EH (cell line): ENCODE measurements at places on chromosomes 4 and X.

DNA sequence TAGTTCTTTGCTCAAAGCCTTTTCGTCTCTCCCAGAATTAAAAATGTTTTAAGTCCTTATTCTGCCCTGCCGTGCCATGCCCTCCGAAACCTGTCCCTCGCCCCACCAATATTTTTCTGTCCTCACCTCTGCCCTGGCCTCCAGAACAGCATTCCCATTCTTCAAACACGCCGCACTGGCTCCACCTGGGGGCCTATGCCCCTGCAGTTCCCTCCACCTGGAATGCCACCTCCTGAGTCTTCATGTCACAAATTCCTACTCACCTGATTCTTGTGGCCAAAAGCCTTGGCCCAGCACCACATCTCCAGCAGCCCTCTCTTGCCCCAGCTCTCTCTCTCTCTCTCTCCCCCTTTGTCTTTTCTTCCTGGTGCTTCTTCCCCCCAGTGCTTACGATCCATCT is 91.6 kb downstream of the APBB2 start:
- no peak for DNase-seq

GRCh38 chr4:110208419-110208818 is 10.0 kb upstream of the ELOVL6 start:
- DNase-seq, result no peak

GRCh38 chr4:51895158-51895557 is 52.2 kb downstream of the DCUN1D4 start:
- peak; percentile 15 for DNase-seq

DNA sequence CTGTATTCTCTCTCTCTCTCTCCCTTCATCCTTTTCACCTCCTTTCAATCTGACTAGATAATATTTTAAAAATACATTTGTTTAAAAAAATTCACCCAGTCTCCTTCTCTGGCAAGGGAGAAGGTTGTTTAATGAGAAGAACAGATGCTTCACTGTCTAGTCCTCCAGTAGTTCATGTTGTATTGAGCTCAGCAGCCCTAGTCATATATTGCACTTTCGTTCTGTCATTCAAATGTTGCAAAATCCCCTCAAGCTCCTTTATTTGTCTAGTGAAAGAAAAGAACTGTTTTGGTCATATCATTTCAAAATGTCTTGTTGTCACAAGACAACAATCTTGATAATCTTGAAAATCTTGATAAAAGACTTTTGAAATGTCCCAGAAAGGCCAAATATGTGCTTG is 248.0 kb downstream of the GALNTL6 start:
- DNase-seq, result no peak

GRCh38 chrX:115324194-115324593 is 34.7 kb downstream of the LUZP4 start:
- DNase-seq, result peak; percentile 37

GRCh38 chr4:39521253-39521919 is 5.9 kb downstream of the UGDH start:
- DNase-seq, result peak; percentile 77

DNA sequence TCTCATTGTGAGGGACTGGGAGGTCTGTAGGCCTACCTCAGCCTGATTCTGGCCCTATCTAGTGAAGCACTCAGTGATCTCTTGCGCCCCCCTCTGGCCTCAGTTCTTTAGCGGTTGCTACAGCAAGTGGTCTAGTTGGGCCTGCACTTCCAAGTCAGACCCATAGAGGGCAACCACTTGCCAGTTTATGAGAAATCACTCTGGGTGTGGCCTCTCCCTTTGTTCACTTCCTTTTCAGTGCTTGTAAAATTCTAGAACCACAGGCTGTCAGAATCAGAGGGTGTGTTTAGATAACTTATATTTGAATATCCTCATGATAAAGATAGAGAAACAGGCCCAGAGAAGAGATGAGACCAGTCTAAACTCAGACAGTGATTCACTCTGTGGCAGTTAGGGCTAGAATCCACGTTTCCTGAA is 60.9 kb upstream of the LAS1L start:
- DNase-seq, result peak; percentile 94

DNA sequence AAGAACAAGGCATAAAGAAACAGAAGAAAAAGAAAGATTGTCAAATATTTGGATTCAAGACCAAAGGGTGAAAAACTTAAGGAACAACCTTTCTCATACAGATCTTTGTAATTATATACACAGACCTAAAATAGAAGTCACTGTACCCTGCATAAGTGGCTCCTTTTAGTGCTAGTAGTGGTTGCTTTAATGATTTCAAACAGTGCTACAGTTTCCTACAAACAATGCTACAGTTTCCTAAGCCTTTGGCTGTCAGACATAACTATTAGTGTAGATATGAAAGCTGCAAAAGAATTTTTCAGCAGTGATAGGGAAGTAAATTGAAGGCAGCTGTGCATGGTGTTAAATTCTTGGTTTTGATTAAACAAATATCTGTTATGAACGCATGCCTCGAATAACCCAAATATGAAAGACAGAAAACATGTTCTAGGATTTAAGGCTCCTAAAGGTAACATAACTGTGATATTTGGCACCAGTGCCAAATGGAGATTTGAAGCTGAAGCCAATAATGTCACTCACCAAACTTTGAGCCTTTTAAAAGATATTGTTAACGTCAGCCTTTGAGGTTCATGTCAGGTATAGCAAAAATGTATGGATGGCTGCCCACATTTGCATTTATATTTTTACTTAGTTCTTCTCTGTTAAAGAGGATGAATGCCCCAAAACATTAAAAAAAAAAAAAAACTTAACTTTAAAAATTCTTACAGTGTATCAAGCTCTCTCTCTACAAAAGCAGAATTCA is 36.6 kb downstream of the SMARCAD1 start:
- DNase-seq, result no peak

DNA sequence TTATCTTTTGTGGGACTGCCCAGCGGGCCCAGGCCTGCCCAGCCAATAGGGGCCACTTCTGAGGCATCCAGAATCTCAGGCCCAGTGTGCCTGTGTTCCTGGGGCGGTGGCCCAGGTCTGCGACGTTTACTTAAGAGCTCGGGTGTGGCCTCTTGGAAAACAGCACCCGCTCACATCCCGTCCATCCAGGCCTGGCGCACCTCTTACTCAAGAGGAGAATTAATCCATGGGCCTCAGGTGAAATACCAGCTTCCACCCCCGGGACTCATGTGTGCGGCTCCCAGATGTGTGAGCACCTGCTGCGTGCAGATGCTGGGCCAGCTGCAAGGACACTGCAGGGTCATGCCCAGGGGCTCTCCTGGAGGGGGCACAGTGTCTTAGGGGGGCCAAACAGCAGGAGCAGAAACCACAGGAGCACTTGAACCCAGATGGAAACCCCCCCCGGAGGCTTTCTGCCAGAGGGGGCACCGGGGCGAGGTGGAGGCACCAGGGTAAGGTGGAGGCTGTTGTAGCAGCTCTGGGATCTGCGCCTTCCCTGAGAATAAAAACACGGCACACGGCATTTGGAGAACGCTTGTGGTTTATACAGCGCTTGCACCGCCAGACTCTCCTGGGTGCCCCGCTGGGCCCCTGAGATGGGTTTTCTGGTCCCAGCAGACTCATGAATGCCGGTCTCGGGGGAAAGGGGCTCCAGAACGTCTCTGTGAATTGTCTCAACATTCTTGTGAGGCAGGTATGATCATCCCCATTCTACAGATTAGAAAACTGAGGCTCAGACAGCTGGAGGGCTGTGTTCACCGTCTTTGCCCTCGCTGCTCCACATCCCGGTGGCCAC is 2.8 kb downstream of the PSAPL1 start:
- DNase-seq, result no peak

DNA sequence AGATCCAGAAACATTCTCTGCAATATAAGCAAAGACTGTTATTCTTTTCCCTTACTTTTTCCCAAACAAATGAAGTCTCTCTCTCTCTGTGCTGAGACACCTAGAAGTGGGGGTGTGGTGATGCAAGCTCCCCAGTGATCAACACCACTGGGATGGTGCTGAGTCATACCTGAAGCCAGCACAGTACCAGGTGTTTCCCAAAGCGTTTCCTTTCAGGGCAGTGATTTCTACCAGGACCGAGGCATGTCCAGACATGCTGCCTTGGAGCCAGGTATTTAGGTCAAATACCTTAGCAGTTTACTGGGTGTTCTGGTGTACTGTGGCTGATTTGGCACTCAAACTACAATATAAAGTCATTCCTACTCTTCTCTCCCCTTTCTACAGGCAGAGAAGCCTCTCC is 726.5 kb downstream of the FAM133A start:
- DNase-seq, result no peak

- no peak for DNase-seq
Measured at GRCh38 chr4:100633269-100633668, 115.4 kb upstream of the EMCN start.

- DNase-seq, result no peak
Measured at GRCh38 chr4:120714417-120715010, 208.0 kb downstream of the PRDM5 start.

DNA sequence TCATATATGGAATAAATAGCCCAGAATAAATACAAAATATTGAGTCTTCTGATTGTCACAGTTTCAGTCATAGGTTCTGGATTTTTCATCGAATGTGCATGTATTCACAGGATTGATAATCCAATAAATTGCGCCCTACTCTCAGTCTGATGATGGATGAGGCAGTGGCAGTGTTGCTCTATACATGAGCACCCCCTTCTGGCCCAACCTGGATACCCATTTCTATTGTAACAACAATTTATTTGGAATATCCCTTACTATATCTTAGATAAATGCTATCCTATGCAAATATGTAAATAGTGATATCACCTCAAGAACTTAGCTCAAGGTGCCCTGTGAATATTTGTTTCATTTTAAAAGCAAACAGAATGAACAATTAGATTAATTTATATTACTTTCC is 733.7 kb upstream of the PABPC4L start:
- peak; percentile 51 for DNase-seq

DNA sequence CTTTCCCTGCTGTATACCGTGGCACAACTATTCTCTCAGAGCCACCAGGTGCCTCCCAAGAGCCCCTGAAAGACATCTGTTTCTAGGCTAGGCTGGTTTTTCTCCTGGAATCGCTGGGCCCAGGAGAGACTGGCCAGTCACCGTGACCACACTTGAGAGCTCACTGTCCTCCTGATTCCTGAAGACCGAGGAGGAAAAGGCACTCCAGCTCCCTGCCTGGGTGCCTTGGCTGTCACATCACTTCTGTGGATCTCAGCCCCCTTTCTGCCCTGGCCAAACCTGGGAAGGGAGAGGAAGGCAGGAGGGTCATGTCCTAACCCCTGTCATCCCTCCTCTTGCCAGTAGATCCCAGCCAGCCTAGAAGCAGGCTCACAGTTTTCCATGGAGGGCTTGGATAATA is 54.7 kb upstream of the LAS1L start:
- no peak for DNase-seq

GRCh38 chrX:153511784-153512500 is 5.5 kb upstream of the ATP2B3 start:
- peak; percentile 29 for DNase-seq

DNA sequence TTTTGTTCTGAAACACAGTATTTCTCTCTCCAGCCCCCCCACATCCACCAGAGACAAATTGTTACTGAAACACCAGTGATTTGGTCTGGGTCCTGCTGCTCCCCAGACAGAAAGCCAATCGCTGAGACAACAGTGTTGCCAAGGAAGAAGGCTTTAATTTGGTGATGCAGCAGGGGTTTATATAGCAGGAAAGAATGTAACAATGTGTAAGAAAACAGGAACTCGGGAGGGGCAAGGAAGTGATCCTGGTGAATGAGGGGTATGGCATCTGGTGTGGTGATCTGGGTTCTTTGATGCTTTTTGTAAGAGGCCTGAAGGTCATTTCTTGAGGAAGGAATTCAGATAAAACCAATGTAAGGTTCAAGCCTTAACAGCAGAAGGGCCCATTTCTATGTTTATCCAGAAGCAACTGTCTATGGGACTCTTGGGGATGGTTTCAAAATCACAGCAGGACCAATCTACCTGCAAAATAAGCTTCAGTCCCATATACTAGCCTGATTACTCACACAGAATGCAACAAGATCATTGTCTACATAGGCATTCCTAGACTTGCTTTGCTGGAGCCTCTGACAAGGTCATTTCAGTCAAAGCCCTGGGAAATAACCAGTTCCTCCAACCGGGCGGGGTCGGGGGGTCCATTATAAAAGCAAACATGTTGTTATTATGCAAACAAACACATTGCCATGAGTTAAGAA is 445.2 kb upstream of the ZFP42 start:
- peak; percentile 84 for DNase-seq

DNA sequence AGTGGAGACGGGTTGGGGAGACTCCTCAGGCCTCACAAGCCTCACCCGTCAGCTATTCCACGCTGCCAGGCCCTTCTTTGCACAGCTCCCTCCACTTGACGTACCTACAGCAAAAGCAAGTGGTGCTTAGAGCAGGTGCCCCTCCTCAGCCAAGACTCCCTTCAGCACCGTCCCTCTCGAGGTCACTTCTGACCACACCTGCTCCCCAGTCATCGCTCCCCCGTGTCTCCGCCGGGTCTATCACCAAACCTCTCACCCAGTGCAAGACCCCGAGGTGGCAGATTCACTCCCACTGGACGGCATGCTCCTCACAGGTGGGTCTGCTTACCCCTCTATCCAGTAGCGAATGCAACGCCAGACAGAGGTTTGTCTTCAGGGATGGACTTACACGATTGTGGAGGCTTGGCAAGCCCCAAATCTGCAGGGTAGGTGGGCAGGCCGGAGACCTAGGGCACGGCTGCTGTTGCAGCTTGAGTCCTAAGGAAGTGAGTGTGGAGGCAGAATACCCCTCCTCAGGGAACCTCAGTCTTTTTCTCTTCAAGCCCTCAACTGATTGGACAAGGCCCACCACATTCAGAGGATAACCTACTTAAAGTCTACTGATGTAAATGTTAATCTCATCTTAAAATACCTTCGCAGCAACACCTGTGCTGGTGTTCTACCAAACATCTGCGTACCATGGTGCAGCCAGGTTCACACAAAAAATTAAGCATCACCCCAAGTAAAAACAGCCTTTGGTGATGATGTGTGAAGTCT is 14.5 kb upstream of the HELT start:
- DNase-seq, result no peak

- no peak for DNase-seq
Measured at GRCh38 chrX:12991575-12991974, 16.7 kb downstream of the TMSB4X start.

DNA sequence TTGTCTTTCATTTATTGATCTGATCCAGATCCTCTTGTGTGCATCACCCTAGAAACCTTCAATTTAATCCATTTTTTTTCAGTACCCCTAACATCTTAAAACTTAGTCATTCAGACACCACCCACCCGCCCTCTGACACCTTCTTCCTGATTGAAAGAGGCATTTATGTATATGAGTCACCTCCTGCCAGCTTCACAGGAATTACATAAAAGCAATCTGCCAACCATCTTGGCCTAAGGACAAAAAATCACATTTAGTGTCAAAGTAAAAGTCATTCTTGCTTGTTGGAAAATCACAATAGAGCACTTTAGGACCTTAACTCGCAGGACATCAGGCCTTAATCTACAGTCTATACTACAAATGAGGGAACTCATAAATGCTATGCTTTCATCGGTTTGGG is 52.1 kb downstream of the NDST3 start:
- peak; percentile 70 for DNase-seq

DNA sequence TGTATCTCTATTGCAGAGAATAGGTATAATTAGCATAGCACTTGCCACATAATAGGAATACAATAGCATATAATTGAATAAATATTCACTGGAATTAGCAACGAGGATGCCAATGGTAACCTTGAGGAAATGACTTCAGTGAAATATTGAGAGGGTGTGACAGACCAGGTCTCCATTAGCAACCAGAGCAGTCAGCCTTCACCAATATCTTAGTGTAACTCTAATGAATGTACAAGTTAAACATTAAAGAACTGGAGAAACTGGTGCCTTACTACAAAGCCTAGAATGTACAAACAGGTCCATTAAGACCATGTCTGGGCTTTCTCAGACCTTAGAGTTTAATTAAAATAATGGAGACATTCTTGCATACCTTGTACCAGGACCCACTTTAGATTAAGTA is 143.0 kb downstream of the MAGEB17 start:
- DNase-seq, result no peak
